T-cell (primary cell): ENCODE measurements at places on chromosomes 2 and 18. TPM values are rescaled to one million over a fixed set of nuclear protein-coding genes. Genes with fewer than 3 reads are reported as not detected.

GRCh38 chr2:216557413-216557812 lies 58.8 kb downstream of the RPL37A start:
- no peak for DNase-seq
- H3K27me3 ChIP-seq, result no peaks in the 10 kb centered on the region
- H3K27ac ChIP-seq, result no peak overlapping the region
- H3K4me3 ChIP-seq, result no peak overlapping the region

GRCh38 chr2:134713176-134713575 lies 5.6 kb downstream of the TMEM163 start:
- no peaks in the 10 kb centered on the region for H3K27me3 ChIP-seq
- H3K4me3 ChIP-seq, result no peak overlapping the region
- no peaks in the 10 kb centered on the region for H3K36me3 ChIP-seq
- H3K4me1 ChIP-seq, result peaks cover 7% of the 10 kb centered on the region
- H3K27ac ChIP-seq, result no peak overlapping the region

DNA sequence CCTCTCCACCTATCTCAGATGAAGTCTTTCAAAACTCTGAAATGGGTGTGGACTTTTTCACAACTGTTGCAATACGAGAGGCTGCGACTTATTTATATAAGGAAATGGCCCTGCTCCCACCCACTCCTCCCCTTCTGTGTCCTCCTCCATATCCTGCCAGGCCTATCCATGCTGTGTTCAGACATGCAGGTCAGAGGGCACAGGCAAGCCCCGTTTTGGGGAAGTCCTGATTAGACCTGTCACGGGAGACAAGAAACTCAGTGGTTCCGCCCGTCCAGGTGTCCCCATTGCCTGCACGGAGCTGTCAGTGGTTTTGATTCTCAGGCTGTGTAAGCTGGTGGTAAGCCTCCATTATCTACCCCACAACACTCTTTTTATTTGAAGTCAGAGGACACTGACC lies 99.6 kb upstream of the MGAT5 start:
- no peak overlapping the region for H3K4me3 ChIP-seq
- H3K27ac ChIP-seq, result no peak overlapping the region
- peaks cover 2% of the 10 kb centered on the region for H3K4me1 ChIP-seq
- no peak for DNase-seq
- peaks cover 2% of the 10 kb centered on the region for H3K36me3 ChIP-seq

Gene CCT7
- 210 TPM for total RNA-seq

GRCh38 chr2:77025714-77026113 lies 496.5 kb downstream of the LRRTM4 start:
- no peak for DNase-seq
- H3K4me3 ChIP-seq, result no peak overlapping the region
- H3K27me3 ChIP-seq, result no peaks in the 10 kb centered on the region

DNA sequence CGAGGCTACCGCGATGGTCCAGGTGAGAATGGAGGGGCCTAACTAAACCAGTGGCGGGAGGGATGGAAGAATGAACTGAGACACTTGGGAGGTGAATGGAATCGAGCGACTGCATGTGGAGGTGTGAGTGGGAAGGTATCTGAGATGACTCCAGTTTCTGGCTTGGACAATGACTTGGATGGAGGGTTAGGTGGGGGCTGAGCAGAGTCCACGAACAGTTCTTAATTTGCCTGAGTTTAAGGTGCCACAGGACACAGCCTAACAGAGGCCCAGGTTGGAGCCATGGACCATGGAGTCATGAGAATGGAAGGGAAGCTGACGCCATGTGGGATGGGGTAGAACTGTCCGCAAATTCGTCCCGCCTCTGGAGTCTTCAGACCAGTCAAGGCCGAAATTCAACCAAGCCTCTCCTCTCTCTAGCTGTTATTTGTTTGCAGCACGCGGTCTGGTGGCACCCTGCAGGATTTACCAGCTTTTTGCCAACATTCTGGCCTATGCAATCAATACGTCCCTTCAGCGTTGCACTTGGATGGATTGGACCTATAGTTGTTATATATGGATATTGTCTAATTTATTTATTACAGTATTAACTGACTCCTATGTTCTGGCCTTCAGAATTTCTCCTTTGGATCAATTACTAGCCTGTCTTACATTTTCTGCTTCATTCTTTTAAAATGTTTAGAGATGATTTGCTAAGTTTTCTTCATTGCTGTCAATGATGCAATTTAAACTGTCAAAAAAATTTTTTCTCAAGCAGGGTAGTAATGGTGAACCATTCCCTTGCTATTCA lies 940 bp upstream of the BOLA3 start:
- H3K27me3 ChIP-seq, result no peaks in the 10 kb centered on the region
- H3K27ac ChIP-seq, result peak overlapping the region; percentile 64
- H3K36me3 ChIP-seq, result peaks cover 27% of the 10 kb centered on the region

Gene DSC3
- total RNA-seq, result not detected

DNA sequence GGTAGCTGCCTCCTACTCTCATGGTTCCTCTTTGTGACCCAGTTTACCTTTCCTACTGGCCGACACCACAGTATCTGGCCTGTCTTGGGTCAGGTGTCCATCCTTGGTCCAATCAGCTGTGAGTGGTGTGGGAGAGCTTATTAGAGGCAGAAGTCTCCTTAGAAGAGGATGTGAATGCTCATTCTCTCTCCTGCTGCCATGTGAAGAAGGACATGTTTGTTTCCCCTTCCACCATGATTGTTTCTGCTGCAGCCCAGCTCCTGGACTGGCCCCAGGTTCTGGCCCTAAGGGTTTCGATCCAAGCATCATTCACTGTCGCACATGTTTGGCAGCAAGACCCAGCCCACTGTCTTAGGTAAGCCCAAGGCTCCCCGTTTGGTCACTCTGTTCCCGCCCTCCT lies 55.3 kb upstream of the TGIF1 start:
- H3K27me3 ChIP-seq, result no peaks in the 10 kb centered on the region
